ENCODE measurements at places on chromosomes 5 and 9.

DNA sequence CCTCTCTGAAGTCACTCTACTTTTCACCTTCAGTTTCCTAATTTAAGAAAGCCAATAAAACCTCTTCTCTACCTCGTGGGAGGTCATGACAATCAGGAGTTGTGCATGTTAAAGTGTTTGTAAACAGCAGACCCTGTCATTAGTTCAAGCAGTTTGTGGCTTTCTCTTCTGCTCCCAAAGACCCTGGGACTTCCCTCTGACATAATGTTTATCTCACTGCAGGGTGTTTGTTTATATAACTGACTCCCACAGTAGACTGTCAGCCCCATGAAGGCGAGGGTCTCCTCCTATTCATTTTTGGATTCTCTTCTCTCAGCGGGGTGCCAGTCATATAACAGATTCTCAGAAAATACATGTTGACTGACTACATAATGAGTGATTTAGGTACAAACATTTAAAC lies 360.0 kb upstream of the ZNF462 start:
- DNase-seq: no peak

DNA sequence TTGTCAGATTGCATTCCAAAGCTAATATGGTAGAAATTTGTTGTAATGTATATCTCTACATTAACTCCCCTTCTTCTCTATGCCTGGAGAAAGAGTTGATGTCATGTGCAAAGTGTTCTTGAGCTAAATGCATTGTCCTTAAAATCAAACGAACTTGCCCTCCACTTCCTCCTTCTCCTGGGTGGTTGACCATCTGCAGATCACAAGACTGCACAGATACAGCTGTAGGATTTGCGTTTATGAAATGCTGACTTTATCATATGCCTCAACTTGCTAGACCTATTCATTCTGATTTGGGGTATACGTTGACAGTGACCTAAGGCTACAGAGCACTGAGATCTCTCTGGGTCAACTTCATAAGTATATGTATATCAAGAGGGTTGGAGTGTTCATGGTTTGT lies 8.3 kb downstream of the TRIM32 start:
- DNase-seq: no peak

DNA sequence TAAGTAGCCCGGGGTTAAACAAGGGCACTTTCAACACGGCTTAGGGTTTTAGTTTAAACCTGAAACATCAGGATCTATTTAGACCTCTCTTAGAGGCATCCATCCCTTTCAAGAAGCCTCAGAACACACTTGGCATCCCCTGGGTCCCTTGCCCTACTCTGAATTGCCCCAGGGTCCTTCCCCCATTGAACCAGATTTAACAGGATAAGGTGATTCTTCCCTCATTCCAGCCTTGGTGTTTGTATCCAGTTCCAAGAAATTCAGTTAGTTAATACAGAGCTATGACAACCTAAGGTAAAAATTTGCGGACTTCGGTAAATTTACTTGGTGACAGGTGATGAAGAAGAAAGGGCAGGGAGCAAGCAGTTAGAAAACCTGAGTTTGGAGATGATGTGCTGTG lies 35.8 kb upstream of the GLIS3 start:
- no peak for DNase-seq

GRCh38 chr5:156259618-156260017 lies 67.3 kb upstream of the SGCD start:
- DNase-seq: no peak

DNA sequence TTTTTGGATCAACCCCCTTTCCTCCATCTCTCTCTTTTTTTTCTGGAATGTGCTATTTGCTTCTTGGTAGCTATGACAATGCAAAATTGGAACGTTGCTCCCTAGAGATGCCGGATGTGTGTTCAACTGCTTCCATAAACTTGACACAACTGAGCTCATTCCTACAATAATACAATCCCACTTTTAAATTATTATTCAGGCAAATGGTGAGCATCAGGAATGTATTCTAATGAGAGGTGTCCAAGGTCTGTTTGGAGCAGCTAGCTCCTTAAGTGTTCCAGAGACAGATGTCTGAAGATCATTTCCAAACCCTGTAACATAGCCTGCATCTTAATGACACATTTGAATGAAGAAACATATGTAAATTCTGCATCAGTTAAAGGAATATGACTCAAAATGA lies 518.4 kb downstream of the TAF11L14 start:
- no peak for DNase-seq

DNA sequence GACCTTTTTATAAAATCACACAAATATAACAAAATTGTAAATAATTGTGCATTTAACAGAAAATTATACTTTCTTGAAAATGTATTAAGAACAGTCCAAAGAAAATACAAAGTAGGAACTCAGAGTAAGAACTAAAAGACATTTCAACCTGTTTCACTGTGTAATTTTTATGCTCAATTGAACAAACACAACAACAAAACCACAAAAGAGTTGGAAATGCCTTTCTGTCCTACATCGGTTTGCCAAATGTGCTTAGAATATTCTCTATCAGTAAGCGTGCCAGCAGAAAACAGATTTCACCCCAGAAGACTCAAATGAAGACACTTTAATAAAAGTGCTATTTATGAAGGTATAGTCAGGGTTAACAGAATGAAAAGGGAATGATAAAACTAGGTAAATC lies 592.1 kb downstream of the PRELID2 start:
- DNase-seq: no peak

GRCh38 chr5:142749321-142749720 lies 20.9 kb upstream of the ARHGAP26 start:
- DNase-seq: no peak

- no peak for DNase-seq
Measured at GRCh38 chr9:135563039-135563476, 1.5 kb downstream of the PAEP start.

DNA sequence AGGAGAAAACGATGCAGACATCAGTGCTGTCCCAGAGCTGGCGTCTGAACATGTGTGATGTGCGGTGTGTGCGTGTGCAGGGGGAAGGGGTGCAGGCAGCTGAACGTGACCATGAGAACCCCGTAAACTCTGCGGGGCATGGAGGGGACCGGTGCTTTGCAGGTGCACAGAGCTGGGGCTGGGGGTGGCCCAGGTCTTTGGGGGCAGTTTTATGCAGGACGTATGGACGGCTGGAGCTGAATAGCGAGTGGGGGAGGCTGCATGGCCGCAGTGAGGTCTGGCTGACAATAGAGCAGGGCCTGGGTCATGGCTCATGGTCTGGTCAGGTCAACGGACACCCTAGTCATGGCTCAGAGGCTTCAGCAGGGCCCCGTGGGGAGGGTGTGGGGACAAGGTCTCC lies 3.3 kb upstream of the EXOC3 start:
- no peak for DNase-seq

GRCh38 chr9:18361646-18362045 lies 112.3 kb upstream of the ADAMTSL1 start:
- DNase-seq: no peak

DNA sequence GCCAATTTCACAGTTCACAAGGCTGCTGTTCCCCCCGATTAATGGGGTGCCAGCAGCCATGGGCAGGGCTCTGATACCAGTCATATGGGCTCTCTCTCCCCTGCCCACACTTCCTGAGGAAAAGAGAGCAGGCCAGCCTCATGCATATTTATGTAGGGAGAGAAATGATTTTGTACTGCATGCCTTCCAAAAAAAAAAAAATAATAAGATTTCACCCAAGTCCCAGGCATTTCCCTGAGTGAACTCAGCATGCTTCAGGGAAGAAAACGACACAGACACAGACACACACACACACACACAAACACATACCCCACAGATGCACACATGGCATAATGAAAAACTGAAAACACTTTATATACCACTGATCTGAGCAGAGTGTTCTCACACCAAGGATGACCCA lies 232.8 kb downstream of the ASTN2 start:
- DNase-seq: no peak

- DNase-seq: no peak
Measured at GRCh38 chr5:142495531-142495930, 170.7 kb upstream of the SPRY4 start.

DNA sequence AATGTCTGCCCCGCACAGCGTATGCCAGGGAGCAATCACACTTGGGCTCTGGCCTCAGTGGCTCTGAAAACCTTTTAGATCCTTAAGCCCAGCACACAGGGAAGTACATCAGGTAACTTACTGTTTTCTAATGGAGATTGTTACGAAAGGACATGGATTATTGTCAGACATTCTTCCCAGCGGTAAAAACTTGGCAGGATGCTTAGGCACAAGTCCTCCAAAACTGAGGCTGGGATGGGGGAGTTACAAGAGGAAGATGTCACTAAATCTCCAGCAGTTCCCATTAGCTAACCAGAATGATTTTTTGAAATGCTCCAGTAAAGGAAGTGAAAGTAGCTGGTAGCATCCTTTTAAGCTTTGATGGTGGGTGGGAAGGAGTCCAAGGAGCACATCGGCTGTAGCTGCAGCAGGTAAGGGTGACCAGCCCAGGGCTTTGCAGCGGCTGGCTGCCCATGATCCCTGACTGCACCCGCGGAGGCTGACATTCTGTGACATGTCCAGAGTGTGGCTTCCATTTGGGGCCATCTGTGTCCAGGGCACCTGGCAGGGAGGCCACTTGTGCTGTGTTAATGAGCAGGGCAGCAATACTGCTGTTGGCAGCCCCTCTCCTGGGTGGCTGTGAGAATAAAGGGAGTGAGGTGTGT lies 165.8 kb downstream of the GADD45G start:
- DNase-seq: no peak

DNA sequence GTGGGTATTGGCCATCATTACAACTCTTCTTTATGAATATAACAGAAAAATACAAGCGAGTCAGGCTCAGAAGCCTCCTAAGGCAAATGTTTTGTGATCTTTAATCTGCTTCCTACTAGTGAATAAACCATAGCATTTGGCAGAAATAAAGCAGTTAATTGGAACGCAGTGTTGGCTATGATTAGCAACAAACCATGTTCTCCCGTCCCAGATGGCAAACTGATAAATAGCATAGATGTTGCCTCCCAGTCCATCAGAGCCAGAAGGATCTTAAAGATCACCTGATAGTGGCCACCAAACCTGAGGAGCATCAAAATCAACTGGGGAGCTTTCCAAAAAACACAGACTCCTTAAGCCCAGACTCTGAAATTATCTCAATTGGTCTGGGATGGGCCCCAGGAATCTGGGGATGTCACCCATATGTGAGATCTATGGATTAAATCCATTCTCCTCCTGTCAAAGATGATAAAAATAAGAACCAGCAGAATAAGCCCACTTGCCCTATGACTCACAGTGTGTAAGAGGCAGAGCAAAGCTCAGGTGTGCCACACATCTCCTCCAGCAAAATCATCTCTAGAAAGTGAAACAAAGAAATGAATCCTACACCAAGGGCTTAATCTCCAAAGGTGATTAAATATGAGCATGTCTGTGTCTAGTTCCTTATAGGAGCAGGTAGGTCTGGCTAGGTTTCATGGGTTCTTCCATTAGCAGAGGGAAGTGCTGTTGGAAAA lies 50.3 kb downstream of the APBA1 start:
- DNase-seq: peak; percentile 8

DNA sequence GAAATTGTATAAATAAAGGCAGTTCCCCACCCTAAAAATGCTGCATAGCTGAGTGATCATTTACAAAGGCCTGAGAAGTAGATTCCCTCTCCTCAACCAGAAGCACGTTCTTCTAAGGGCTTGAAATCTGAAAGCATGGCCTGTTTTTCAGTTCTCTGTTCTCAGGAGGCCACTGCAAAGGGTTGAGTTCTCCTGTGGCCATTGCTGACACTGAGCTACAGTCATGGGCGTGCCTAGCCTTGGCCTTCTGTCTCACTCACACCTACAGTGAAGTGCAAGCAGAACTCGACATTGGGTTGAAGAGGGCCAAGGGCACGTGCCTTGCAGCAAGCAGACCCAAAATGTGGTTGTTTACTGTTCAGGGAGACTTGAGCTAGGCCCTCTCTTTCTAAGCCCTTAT lies 276.6 kb upstream of the VLDLR start:
- DNase-seq: no peak

GRCh38 chr9:99040911-99041582 lies 63.9 kb upstream of the TGFBR1 start:
- no peak for DNase-seq

DNA sequence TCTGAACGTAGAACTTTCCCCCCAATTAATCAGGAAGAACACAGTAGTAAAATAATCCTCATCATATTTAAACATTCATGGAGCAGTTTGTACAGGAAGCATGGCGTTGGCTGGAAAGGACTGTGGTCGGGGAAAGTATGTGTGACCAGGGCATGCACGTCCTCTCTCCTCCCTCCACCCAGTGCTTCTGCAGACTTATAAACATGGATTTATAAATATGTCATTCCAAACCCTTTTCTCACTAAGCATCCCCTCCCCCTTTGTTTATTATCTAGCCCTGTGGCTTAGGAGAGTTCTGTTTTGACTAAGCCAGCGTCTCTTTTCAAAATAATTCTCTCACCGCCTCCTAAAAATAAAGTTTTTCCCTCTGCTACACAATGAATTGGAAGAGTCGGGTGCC lies 70.4 kb upstream of the DAP start:
- no peak for DNase-seq

GRCh38 chr5:125012727-125013451 lies 266.4 kb upstream of the ZNF608 start:
- DNase-seq: no peak

All from RWPE1 (cell line).